Fibroblast of skin of left biceps (primary cell): ENCODE measurements at places on chromosomes 16 and 17.

DNA sequence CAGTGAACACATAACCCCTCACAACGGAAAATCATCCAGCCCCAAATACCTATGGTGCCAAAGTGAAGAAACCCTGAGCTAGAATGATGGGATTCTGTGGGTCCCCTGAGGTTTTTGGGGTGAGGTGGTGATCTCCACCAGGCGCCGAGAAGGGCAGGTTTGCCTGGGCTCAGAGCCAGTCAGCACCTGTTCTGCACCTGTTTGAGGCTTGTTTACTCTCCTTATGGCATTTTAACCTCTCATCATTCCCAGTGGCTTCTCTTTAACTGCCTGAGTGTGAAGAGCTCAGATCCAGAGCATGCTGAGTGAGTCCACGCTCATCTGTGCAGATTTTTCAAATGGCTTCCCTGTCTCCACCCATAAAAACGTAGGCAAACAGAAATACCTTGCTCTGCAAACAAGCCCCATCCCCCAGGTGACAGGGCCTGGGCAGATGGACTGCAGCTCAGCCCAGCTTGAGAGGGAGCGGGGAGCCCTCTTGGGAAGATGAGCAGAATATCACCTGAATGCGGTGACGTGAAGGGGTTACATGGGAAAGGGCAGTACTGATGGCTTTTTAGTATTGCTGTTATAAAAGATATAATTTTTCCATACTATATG lies 40.1 kb upstream of the CLEC19A start:
- DNase-seq: no peak

DNA sequence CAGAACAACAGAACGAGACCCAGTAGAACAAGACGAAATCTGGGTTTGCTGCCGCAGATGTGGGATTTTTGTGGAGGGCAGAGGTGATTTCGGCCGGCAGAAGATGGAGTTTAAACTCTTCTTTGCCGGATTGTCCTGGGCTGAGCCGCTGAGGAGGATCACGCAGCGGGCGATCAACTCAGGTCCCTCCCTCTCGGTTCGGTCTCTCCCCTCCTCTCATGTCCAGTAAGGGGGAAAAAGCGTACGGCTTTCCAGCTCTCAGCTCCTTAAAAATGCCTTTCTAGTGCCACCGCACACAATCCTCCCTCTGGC lies 2.5 kb downstream of the PHF12 start:
- DNase-seq: no peak

DNA sequence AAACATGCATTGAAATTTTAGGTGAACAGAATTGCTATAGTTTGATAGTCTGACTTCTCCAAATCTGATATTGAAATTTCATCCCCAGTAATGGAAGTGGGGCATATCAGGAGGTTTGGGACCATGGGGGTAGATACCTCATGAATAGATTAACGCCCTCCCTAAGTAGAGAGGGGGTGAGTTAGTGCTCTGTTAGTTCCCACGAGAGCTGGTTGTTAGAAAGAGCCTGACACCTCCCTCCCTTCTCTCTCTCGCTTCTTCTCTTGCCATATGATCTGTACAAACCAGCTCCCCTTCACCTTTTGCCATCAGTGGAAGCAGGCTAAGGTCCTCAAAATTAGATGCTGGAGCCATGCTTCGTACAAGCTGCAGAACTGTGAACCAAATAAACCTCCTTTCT lies 78.8 kb downstream of the BRIP1 start:
- DNase-seq: no peak

DNA sequence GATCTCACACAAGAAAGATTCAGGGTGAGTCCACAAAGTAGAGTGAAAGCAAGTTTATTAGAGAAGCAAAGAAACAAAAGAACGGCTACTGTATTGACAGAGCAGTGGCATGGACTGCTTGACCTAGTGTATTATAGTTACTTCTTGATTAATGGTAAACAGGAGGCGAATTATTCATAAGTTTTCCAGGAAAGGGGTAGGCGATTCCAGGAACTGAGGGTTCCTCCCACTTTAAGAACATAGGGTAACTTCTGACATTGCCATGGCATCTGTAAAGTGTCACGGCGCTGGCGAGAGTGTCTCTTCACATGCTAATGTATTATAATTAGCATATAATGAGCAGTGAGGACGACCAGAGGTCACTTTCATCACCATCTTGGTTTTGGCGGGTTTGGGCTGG lies 93.2 kb downstream of the CACNG3 start:
- no peak for DNase-seq

GRCh38 chr16:5001986-5002385 lies 31.7 kb downstream of the NAGPA start:
- DNase-seq: no peak

- no peak for DNase-seq
Observed at GRCh38 chr17:49986396-49987289, 8.4 kb downstream of the DLX3 start.

- no peak for DNase-seq
Observed at GRCh38 chr16:8916541-8917225, 34.5 kb downstream of the LITAFD start.

DNA sequence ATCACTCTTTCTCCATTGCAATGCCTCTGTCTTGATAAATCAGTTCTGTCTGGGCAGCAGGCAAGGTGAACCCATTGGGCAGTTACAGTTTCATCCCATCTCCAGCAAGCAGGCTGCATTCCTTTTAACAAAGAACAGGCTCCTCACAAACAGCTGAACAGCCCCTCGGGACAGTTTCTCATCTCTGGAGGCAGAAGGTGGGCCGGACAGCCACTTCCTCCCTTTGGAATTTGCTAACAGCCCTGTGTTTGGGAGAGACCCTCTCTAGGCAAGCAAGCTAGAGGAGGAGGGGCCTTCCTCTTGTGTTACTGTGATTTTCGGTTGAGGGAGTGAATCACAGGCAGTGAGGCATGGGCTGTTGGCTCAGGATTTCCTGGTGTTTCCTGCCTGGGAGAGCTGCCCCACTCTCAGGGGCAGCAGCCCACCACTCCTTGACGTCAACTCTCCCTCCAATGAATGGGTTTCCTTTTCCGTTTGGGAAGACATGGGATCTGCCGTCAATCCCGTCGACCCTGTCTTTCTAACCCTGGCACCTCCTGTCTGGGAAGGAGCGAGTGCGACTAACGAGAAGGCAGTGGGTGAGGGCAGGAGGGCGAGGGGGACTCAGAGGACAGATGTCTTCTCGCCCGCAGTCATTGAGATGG lies 3.7 kb upstream of the PGS1 start:
- DNase-seq: peak; percentile 78

DNA sequence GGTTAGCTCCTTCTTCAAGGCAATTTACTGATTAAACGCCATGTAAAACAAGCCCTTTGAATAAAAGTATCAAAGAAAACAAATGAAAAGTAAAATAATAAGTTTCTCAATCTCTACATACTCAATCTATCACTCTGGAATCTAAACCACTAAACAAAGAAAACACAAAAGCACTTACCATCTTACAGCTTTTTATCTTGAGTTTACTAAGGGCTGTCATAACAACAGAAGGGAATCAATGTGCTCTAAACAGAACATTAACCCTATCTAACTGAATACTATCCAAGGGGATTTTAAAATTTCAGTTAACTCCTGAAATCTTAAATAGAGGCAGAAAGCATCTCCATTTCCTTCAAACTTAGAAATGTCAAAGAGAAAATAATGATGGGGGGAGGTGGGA lies 3.4 kb downstream of the SKA2 start:
- no peak for DNase-seq

- DNase-seq: no peak
Observed at GRCh38 chr16:64498363-64498762, 623.5 kb downstream of the CDH11 start.

DNA sequence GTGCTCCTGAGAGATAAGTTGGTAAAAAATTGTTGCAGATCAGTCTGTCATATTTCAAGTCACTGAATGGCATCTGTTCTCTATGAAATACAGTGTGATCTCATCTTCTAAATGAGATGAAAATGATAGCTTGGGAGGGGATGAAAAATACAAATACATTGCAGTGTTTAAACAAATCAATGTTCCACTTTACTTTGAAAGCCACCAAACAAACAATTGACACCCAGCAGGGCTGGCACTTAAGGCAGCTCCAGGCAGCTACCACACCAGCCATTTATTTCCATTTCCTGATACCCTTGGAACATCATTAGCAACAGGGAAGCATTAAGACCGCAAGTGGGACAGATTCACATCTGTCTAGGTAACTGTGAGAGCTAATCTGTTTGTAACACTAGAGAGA lies 827.6 kb upstream of the KIF2B start:
- no peak for DNase-seq
